Ovary (tissue), 10 donors: ENCODE measurements at places on chromosomes 11 and 22. TPM values are rescaled to one million over a fixed set of nuclear protein-coding genes. Genes with fewer than 3 reads are reported as not detected.

DNA sequence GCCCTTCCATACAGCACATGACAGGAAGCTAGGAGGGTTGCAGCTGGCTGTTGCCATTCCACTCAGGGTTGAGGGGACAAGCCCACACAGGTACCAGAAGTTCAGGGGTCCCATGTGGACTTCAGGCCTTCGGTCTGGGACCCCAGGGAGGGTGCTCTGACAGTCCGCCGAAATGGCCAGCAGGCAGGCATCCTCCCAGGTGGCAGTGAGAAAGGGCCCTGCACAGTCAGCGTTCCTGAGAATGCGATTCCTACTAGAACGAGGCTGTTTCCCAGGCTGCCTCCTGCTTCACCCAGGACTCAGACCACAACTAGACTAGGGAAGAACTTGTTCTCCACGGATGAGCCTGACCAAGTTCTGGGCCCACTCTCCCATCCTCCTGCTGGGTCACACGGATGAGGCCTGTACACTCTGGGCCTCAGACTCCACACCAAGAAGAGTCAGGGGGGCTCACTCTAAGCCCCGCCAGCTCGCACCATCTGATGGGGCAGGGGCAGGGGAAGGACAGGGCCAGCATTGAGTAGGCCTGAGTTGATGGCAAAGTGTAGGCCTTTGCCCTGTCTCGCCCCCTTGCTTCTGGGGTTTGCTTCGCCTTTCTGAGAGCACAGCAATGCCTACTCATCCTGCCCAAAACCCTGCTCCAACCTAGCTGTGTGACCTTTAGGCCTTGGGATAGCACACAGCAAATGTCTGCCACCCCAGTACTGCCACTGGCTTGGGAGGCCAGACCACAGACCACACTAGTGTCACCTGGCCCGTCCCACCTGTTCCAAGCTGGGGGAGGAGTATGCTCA is 14.0 kb downstream of the KCNQ1OT1 start:
- H3K4me1 ChIP-seq, result peaks cover 30% of the 10 kb centered on the region
- no peaks in the 10 kb centered on the region for H3K36me3 ChIP-seq
- no peak overlapping the region for H3K4me3 ChIP-seq
- peak; percentile 12 for DNase-seq
- H3K27me3 ChIP-seq, result no peaks in the 10 kb centered on the region

DNA sequence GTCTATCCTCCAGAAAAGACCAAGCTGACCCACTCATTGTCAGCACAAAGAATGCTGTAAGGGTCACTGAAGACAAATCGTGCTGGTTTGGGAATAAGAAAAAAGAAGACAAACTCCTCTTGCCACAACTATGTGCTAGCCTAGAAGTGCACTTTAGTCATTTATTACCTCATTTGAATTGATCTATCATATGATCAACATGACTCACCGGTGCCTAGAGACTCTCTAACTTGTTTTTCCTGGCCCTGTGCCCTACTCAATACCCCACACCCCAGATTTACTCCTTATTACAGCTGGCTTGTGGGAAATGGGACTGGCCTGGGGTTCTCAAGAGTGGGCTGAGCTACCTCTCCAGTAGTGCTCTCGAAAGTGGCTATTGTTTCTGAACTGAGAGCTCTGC is 35.9 kb upstream of the HORMAD2 start:
- H3K4me1 ChIP-seq, result no peaks in the 10 kb centered on the region
- H3K27me3 ChIP-seq, result no peaks in the 10 kb centered on the region
- no peaks in the 10 kb centered on the region for H3K36me3 ChIP-seq
- H3K4me3 ChIP-seq, result no peak overlapping the region

DNA sequence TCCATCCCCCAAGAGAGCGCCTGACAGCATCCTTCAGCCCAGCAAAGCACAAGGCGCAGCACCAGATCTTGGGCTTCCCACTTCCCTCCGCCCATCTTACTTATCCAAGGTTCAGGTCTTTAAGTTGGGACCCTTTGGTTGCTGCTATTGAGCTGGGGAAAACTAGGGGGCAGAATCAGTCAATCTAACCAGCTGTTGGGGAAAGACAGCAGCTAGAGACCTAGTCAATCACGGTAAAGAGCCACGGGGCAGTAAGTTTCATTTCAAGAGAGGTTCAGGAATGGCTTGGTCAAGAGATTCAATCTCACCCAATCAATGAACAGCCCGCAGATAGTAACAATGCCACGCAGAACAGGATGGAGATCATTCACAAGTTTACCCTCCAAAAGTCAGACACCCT is 1.7 kb downstream of the ABTB2 start:
- DNase-seq, result no peak
- no peak overlapping the region for H3K27ac ChIP-seq
- no peaks in the 10 kb centered on the region for H3K36me3 ChIP-seq
- H3K4me1 ChIP-seq, result peaks cover 13% of the 10 kb centered on the region
- H3K27me3 ChIP-seq, result no peaks in the 10 kb centered on the region

Gene PAX6
- not detected for total RNA-seq

DNA sequence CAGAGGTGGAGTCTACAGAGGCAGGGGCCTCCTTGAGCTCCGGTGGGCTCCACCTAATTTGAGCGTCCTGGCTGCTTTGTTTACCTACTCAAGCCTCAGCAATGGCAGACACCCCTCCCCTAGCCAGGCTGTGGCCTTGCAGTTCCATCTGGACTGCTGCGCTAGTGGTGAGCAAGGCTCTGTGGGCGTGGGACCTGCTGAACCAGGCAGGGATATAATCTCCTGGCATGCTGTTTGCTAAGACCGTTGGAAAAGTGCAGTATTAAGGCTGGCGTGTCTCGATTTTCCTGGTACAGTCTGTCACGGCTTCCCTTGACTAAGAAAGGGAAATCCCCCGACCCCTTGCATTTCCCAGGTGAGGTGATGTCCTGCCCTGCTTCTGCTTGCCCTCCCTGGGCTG is 77.7 kb downstream of the GDPD4 start:
- no peaks in the 10 kb centered on the region for H3K27me3 ChIP-seq
- H3K4me1 ChIP-seq, result no peaks in the 10 kb centered on the region
- DNase-seq, result no peak
- H3K27ac ChIP-seq, result no peak overlapping the region
- no peaks in the 10 kb centered on the region for H3K36me3 ChIP-seq
- H3K4me3 ChIP-seq, result no peak overlapping the region

GRCh38 chr11:131910523-131911387 is 540.3 kb downstream of the NTM start:
- H3K4me3 ChIP-seq, result no peak overlapping the region
- no peaks in the 10 kb centered on the region for H3K4me1 ChIP-seq
- DNase-seq, result no peak
- no peak overlapping the region for H3K27ac ChIP-seq
